ENCODE measurements at places on chromosomes 6 and 20.
A peak's percentile ranks its signal among the peaks of the same experiment; 100 is the strongest.

GRCh38 chr20:20233041-20233514, 134.8 kb upstream of the INSM1 start:
- no peak for DNase-seq
- peaks cover 3% of the 10 kb centered on the region for H3K27me3 ChIP-seq
- no peak overlapping the region for H3K27ac ChIP-seq
- H3K36me3 ChIP-seq: no peaks in the 10 kb centered on the region
- no peaks in the 10 kb centered on the region for H3K4me1 ChIP-seq
- H3K4me3 ChIP-seq: no peak overlapping the region

GRCh38 chr6:85041376-85041775, 277.0 kb upstream of the TBX18 start:
- H3K4me1 ChIP-seq: no peaks in the 10 kb centered on the region
- no peaks in the 10 kb centered on the region for H3K36me3 ChIP-seq
- H3K27me3 ChIP-seq: no peaks in the 10 kb centered on the region
- no peak for DNase-seq

DNA sequence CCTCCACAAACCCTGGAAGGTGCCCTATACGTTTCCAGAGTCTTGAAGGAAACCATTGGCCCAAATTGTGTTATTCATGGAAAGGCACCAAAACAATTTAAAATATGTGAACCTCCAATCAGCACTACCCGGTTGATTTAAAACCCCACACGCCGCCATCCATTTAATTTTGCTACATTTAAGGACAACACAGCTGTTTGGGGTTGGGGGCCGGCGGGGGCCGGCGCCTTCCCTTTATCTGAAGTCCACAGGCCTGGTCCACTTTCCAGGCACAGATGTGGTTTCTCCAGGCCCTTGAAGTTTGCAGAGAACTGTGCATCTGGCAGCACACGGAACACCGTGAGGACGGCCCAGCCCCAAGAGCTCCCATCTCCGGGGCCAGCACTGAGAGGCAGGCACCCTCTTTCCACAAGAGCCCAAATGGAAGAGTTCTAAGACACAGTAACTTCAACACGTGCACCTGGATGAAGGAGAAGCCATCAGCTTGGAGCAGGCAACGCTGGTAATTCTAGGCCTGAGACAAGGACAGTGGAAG, 16.8 kb upstream of the FRMD1 start:
- no peaks in the 10 kb centered on the region for H3K36me3 ChIP-seq
- H3K27ac ChIP-seq: no peak overlapping the region
- H3K27me3 ChIP-seq: peaks cover 23% of the 10 kb centered on the region
- no peak for DNase-seq
- no peak overlapping the region for H3K4me3 ChIP-seq
- no peaks in the 10 kb centered on the region for H3K4me1 ChIP-seq

DNA sequence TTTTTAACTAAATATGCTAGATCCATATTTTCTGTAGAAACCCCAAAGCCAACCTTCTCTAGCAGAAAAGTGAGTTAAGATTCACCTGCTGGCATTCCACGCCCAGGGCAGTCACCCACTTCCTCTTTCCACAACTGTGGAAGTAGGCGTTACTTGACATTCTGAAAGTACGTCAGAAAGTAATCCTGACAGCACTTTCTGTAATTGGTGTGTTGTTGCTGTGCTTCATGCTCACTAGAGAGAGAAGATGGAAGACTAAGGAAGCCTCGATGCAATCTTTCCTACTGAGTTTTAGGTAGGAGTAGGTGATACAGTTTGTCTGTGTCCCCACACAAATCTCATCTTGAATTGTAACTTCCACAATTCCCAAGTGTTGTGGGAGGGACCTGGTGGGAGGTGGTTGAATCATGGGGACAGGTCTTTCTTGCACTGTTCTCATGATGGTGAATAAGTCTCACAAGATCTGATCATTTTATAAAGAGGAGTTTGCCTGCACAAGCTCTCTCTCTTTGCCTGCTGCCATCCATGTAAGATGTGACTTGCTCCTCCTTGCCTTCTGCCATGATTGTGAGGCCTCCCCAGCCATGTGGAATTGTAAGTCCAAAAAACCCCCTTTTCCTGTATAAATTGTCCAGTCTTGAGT, 101.1 kb downstream of the MAP3K7 start:
- H3K4me1 ChIP-seq: peaks cover 42% of the 10 kb centered on the region
- no peaks in the 10 kb centered on the region for H3K36me3 ChIP-seq
- no peak for DNase-seq
- H3K4me3 ChIP-seq: no peak overlapping the region

- no peak for DNase-seq
- H3K4me3 ChIP-seq: no peak overlapping the region
- no peaks in the 10 kb centered on the region for H3K36me3 ChIP-seq
- H3K27ac ChIP-seq: no peak overlapping the region
- H3K27me3 ChIP-seq: no peaks in the 10 kb centered on the region
Observed at GRCh38 chr6:35678021-35678654, 10.6 kb downstream of the FKBP5 start.

- H3K36me3 ChIP-seq: peaks cover 30% of the 10 kb centered on the region
- DNase-seq: no peak
- H3K4me3 ChIP-seq: peak overlapping the region; percentile 52
- H3K27ac ChIP-seq: no peak overlapping the region
- no peaks in the 10 kb centered on the region for H3K27me3 ChIP-seq
- no peaks in the 10 kb centered on the region for H3K4me1 ChIP-seq
Observed at GRCh38 chr20:36519944-36520343, 21.4 kb upstream of the MYL9 start.
